ENCODE measurements at places on chromosomes 12 and 14.

- DNase-seq: no peak
Measured at GRCh38 chr14:30194741-30195148, 267.1 kb upstream of the PRKD1 start.

DNA sequence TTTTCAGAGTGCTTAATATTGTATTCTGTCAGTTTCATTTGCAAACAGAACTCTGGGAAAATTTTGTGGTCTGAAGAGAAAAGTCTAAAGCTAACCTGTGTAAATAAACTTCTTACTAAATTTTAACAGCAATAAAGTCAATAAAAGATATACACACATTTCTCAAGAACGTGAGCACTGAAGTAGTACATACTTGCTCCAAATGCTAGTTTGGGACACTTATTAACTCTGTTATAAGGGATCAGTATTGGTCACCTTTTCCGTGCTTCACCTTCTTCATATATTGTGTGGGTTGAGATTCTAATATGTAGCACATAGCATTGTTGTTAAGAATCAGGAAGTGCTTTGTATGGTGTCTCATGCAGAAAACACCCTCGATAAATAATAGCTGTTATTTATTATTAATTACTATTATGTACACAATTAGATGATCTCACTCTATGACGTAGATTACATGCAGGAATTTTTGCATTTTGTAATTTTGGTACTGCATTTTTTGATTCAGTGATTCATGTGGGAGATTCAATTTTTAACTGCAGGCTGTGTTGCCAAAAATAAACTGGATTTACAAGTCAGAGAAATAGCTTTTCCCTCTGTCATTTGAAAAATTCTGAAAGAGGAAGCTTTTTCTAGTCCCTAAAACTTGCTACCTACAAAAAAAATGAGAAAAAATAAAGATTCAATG, 300.9 kb downstream of the ACSS3 start:
- DNase-seq: no peak

GRCh38 chr12:124518051-124518932, 49.1 kb downstream of the NCOR2 start:
- DNase-seq: no peak

GRCh38 chr14:23567186-23568020, at the start of gene AP1G2:
Gene AP1G2, minus strand, starts transcription at chr14:23567791. Its CDS starts 477 bp downstream, at chr14:23567314.
- peak; percentile 88 for DNase-seq

DNA sequence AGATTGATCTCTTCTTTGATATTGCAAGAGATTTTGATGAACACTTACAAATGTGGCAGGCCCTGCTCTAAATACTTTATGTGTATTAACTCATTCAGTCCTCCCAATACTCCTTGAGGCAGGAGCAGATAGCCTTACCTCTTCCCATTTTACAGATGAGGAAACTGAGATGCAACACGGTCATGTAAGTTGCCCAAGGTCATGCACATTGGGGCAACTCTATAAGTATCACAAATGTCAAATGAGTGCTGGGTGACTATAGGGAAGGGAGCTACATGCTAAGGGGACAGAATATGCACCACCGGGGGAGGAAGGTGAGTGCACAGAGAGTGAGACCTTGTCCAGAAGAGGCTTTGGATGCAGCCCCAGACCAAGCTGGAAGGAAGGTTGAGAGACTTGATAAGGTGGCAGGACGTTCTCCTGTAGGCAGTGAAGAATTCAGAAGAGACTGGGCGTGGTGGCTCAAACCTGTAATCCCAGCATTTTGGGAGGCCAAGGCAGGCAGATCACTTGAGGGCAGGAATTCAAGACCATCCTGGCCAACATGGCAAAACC, 132.3 kb upstream of the PWP1 start:
- DNase-seq: no peak

DNA sequence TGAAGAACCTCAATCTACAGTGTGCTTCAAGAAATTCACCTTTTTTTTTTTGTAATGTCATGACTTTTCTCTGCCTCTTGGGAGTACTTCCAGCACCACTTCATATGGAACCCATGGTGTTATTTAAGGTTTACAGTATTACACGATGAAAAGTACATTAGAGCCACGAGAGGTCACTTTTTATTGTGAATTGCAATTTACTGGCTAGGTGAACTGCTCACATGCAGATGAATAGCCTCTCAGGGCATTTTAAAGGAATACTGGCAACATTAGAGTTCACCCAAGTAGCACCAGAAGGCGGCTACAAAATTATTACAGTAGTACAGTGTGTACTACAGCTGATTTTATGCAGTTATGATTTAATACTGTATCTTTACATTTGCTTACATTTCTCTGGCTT, 99.1 kb upstream of the PPP4R3A start:
- no peak for DNase-seq

DNA sequence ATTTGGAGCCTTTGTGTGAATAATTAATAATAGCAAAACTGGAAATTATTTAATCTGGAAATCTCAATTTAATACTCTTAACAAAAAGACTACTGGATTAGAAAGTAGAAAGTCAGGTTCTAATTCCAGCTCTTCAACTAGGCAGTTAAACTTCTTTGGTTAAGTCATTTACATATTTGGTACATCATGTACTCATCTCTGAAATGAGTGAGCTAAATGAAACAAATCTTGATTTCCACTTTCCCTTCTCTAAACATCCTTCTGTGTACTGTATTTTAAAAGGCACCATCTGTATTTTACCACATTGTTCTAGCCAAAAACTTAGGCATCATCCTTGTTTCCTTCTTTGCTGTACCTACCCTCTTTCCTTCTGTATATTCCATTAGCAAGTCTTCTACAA, 26.9 kb downstream of the CRADD start:
- no peak for DNase-seq

DNA sequence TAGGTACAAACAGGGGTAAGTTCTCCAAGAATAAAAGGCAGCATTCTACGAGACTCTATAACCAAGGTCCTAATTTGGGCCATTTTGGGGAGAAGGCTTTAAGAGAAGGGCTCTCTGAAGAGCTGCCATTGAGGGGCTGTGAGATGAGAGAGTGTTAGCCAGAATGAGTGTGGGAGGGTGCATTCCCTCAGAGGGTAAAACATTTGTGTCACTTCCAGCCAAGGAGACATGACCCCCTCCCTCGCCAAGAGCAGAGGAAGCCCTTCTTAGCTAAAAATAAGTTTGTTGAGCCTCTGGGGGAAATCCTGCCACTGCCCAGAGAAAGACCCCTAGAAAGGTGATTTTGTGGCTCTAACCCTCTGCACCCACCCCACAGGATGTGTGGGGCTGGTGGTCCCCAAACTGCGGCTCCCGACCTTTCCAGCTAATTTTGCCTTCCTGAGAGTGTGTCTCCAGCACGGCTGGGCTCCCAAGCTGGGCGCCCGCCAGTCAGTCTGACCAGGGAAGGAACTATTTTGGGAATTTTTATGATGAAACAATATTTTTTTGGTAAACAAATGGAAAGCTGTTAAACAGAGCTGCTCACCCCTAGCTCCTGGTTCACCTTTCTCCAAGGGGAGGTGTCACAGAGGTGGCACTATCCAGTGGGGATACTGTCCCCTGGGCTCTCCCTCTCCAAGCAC, 65.9 kb upstream of the JDP2 start:
- DNase-seq: no peak

GRCh38 chr12:12807970-12808702, 5.0 kb upstream of the DDX47 start:
- DNase-seq: peak; percentile 56

DNA sequence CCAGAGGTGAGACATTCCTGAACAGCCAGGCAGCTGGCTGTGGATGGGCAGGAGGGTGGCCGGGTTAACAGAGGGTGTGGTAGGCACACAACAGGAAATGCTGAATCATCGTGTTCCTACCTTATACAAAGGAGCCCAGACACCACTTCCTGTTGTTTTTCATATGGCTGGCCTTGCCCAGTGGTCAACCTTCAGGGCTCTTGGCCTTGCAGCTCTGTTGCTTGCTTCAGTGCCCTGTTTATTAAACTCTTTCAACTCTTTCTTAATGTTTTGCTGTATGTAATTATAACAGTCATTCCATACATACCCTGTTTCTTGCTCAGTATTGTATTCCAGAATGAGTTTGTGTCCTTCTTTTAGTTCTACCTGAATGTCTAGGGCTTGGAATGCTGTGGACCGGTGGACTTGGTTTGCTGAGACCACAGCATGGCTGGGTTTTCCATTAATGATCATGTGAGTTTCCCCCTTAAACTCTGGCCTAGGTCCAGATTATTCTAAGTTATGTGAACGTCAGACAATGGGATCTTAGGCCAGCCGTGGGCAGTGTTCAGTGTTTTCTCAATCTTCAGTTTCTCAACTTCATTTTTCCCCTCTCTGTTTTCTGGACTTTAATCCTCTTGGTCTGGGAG, 11.9 kb downstream of the CFAP54 start:
- DNase-seq: peak; percentile 71

DNA sequence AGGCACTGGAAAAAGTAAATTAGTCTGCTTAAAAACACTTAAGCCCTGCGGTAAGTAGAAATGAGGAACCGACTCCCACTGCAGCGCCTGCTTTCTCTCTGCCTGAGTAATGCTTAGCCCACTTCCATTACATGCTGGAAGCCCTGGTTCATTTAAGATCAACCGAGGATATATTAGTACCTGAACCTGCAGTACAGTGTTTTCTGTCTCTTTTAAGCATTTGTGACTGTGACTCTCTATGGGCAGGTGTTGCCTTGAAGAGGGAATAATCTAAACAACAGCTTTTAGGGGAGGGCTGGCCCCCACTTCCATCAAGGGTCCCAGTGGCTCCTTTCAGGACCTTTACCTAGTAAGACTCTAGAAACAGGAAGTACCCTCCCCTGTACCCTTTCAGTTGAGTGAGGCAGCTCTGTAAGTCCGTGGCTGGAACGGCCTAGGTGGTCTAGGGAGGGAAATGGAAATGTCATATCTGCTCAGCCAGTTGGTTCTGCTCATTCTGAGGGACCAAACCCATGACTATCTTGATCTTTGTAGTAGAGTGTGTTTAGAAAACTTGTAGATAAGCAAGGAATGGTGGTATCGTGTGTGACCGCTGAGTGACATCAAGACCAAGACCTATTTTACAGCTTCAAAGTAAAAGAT, 56.2 kb downstream of the FNTB start:
- DNase-seq: no peak

DNA sequence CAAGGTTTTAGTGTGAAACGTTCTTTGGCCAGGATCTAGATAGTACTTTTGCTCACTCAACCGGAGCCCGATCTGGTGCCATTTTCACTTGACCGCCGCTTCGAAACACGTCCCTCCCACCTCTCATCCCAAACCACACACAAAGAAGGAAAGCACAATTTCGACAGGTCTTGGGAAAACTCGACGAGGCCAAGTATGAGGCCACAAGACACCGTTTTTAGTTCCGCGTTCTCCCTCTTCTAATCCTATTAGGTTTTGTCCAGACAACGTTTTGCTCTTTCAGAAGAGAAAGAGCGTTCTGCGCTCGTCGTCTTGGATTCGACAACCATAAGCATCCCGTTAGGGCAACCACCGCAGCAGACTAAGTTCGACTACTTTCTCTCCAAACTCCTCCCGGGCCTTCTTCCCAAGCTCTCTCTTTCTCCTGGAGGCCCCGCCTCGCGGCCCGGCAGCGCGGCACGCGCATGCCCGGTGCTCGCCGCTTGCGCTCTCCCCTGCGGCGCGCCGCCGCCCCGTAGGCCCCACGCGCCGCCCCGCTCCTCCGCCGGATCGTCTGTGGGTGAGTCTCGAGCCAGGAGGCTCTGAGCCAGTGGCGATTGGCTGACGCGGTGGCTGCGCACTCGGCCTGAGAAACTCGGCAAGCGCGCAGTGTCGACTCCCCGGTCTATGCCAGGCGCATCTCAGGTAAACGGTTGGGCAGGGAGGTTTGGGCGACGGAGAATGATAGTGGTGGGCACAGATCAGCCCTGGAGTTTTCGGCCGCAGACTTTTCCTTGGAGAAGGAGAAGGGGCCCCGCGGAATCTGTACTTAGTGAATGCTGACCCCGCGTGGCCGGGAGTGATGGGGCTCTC, at the start of gene MIPOL1:
Gene MIPOL1 (plus strand): TSS at position 517 of the 852 bp plus-strand sequence. CDS start 49,952 bp downstream, outside the sequence.
- DNase-seq: peak; percentile 6

DNA sequence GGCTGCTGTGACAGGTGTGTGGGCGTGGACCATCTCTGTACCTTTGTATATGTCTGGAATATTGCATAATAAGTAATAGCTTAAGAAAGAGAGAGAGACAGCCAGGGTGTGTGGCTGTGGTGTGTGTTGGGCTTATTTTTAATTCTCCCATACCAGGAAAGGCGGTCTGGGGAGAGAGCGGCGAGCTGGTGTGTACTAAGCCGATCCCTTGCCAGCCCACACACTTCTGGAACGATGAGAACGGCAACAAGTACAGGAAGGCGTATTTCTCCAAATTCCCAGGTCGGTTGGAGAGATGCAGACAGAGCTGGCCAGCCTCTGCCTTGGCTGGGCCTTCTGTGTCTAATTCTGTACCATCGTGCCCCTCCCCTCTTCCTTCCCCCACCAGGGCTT, 63.9 kb downstream of the AACS start:
- DNase-seq: no peak

GRCh38 chr12:96193725-96194575, at the start of gene ELK3:
Gene ELK3, plus strand, starts transcription at chr12:96194375.
- DNase-seq: peak; percentile 53

DNA sequence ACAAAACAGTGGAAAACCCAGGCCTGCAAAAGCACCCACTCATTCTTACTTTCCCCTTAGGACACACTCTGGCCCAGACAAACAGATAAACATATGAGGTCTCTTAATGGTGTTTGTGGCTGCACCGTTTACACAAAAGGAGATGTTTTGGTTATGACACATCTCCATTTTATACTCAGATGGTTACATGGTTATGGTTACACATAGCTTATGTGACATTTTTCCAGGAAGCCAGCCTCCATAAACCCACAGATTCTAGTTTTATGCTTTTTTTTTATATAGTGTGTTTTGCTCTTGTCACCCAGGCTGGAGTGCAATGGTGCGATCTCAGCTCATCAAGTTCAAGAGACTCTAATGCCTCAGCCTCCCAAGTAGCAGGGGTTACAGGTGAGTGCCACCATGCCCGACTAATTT, 3.5 kb upstream of the KLRD1 start:
- DNase-seq: peak; percentile 51

DNA sequence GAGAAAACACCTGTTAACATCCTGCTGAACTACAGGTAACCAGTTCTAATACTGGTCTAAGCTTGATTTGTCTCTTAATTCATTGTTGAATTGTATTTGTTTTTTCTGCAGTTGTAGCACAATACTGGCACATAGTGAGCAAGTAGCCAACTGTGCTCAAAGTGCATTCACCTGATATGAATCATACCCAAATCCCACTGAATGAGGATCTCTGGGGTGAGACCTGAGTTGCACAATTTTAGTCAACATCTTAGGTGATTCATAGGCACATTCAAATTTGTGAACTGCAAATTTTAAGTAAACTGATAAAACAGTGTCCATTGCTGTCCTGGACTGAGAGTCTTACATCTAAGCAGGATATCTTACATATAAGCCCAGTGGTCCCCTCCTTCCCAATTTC, 12.8 kb downstream of the KCNC2 start:
- DNase-seq: no peak
